Activated T-helper 9 cell treated with anti-CD3 and anti-CD28 coated beads, Interleukin-2, amount 50 U/mL, for 16 hours (primary cell): ENCODE measurements at places on chromosomes 5 and 9.

DNA sequence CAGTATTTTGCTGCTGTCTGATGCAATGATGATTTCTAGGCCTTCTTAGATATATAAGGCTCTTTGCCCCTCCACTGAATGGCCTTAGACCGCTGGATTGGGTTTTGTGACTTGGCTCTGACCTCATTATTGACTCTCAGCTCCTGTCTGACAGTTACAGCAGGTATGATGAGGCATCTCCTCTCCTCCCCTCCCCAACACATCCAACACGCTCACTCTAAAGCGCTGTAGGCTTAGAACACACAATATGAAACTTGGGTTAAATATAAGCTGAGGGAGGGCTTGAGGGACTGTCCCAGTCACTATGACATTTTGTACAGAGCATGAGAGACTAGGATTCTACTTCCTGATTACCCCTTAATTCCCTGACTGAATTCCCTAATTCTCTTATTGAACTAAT, 18.8 kb upstream of the CER1 start:
- no peak for DNase-seq

- DNase-seq, result no peak
Observed at GRCh38 chr5:87127956-87128687, 139.6 kb upstream of the RASA1 start.

- DNase-seq, result no peak
Observed at GRCh38 chr5:150107909-150108447, 21.6 kb upstream of the CSF1R start.

DNA sequence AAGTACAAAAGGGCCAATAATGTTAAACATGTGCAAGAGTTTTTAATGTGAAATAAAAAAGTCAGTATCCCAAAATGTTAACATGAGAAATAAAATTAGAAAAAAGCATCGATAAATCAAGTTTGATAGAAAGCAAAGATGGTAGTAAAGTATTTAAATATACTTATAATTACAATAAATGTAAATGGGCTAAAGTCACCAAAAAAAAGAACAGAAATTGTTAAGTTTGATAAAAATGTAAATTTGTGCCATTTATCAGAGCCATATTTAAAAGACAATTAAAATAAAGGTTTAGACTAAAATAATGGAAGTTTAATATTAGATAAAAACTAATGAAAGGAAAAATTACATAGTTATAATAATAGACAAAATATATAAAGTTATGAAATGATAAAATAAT, 500.5 kb downstream of the TMEM232 start:
- no peak for DNase-seq

GRCh38 chr9:89598363-89598713, 6.5 kb upstream of the GADD45G start:
- DNase-seq, result no peak

GRCh38 chr9:37174247-37174646, 53.9 kb downstream of the ZCCHC7 start:
- no peak for DNase-seq

GRCh38 chr9:68844631-68845612, 139.9 kb downstream of the PIP5K1B start:
- no peak for DNase-seq

DNA sequence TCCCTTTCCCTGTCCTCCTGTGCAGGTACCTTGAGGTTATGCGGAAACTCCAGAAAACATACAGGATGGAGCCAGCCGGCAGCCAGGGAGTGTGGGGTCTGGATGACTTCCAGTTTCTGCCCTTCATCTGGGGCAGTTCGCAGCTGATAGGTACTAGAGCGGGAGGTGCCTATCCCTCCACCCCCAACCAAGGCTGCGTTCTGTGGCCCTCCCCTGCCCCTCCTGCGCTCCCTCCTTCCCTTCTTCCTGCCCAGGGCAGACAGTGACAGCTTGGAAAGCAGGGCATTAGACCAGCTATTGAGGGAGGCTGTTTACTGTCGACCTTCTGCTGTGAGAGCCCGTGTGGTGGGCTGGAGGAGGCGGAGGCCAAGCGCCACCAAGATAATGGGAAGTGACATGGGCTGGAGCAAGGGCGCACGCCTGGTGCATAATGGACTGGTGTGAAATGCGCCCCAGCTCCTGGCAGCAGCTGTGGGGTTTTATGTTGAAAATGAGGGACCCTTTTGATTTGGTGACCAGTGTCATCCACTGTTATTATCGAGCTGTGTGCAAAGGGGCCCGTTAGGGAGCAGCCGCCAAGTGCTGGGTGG, 25.3 kb downstream of the PTPA start:
- DNase-seq, result no peak
